ENCODE measurements at places on chromosomes 2 and 18.

DNA sequence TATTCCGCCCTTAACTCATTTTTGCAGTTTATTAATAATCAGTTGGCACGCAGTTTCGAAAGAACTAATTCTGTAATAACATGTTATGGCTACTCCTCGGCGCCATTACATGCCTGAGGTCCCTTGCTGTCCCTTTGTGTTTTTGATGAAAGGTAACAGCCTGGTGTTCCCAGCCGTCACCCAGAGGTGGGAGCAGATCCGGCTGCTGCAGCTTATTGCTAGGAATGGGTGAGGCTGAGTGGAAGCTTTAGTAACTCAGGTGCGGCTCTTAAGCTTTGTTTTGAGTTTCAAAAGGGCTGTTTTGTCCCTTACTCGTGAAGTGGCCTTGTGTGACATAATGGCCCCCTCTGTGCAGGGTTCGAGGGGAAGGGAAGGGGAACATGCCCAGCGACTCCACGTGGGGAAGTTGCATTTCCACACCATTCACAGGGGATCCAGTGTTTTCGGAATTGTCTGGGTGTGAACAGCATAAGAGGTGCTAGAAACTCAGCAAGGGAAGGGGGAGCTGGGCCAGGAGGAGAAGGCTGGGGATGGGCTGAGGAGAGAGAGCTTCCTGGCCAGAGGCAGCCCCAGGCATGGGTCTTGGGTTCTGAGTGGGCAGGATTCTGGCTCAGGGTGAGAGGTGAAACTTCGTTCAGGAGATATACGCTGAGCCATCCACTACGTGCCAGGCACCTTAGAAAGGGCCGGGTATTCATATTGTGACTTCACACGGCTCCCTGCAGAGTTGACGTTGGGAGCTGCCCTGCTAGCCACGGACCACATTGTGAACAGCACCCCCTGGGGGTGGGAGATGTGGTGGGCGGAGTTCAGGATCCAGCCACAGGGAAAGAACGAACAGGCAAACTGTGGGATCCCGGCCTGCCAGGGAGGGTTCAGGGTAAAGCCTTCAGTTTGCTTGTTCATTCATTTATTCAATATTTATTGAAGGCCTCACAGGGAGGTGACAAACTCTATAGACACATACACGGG is 84.4 kb downstream of the TGOLN2 start:
- DNase-seq, result peak; percentile 43

- DNase-seq, result peak; percentile 39
Observed at GRCh38 chr2:74515981-74516633, 1.9 kb downstream of the TLX2 start.

- no peak for DNase-seq
Observed at GRCh38 chr18:34802959-34803358, 92.9 kb downstream of the DTNA start.

- DNase-seq, result no peak
Observed at GRCh38 chr2:200203381-200203827, 103.1 kb upstream of the SPATS2L start.

GRCh38 chr18:46408334-46408987 is 248.6 kb downstream of the LOXHD1 start:
- no peak for DNase-seq

DNA sequence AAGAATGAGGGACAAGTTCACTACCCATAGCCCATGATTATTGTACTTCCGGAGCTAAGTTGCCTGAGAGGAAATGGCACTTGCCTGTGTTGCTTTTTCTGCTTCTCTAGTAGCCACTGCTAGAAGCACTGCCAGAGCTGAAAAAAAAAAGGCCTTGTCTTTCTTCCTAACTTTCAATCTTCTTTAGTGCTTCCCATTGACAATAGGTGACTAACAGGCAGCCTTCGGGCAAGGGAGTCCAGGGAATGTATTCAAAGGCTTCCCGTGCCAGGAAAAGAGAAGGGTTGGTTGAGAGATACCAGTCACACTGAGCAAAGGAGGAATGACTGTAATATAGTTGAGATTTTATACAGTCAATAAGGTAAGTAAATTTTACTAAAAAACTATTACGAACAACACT is 242.0 kb downstream of the CALCRL start:
- no peak for DNase-seq

DNA sequence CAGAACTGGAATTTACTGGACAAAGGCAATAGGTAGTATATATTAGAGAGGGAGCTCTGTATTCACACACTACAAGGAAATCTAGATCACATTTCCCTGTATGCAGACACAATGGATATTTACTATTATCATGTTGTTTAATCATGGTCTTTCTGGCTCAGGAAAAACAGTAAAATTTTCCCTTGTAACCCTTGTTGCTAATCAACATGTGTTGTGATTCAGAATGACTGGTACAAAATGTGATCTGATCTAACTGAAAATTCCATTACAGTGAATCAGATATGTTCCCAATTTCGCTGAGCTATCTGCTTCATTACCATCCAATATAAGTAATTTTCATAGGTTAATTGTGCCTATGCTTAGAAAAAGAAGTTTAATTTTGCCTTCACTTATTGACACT is 1109.7 kb downstream of the LRP1B start:
- DNase-seq, result no peak

- no peak for DNase-seq
Observed at GRCh38 chr18:12433829-12434540, 26.3 kb downstream of the PRELID3A start.

DNA sequence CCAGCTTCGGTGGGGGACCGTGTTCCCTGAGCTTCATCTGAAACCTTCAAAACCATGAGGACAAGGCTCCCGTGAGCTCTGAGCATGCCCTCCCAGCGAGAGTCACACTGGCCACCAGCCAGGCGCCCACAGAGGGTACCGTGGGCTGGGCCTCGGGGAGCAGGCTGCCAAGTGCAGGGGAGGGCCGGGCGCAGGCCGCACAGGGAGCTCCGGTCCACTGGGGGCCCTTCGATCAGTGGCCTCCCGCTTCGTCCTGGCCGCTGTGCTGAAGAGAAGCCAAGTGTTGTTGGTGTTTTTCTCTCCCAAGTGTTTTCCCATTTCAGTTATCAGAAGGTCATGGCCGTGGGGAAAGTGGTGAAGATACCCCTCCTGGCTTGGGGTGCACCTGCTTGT is 144.4 kb downstream of the PTGR3 start:
- no peak for DNase-seq

- DNase-seq, result no peak
Observed at GRCh38 chr18:4888251-4889040, 308.6 kb downstream of the AKAIN1 start.

DNA sequence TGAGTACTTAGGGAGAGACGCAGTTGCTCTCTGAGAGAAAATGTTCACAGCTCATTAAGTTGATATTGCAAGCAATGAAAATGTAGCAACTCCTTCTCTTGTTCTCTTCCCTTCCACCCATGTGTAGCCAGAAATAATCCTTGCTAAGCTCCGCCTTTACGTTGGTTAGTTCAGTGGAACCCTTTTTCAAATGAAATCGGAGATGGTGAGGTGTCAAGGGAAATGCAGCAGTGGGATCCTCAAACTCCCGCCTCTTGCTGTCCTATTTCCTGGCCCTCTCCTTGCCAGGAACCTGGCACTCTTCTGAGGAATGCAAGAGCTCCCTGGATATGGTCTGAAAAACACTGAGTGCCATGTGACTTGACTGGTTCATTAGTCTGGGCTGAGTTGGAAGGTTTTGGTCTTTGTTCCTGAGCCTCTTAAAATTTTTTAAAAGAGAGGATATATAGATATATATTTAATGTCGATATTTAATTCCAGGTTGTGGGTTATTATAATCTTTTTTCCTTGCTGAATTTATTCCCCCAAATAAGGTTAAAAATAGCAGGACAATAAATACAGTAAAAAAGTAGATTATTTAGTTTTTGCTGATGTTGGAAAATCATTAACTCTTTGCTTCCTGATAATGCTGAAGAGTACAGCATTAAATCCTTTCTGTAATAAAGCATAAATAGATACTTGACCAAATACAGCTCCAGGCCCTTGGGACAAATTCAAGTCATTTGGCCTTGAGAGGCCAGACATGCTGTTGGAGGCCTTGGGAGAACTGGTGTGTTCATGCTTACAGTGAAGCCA is 116.2 kb downstream of the EML6 start:
- DNase-seq, result no peak

DNA sequence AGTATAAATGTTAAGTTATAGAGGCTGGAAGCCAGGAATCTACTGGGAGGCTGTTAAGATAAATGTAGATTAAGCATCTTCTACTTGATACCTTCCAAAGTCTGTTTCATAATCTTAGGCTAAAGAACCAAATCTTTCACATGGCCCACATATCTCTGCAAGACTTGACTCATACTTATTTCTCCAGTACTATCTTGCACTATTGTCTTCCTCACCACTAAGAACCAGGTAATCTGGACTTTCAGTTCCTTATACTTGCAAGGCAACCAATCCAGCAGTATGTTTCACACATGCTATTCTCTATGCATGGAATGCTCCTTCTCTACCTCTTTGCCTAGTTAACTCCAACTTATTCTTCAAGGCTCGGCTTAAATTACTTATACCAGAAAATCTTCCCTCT is 62.2 kb downstream of the RBMS1 start:
- DNase-seq, result no peak

- DNase-seq, result no peak
Observed at GRCh38 chr2:146982393-146982846, 862.4 kb upstream of the ACVR2A start.

- DNase-seq, result no peak
Observed at GRCh38 chr2:71463342-71463654, 9.9 kb downstream of the DYSF start.

- DNase-seq, result no peak
Observed at GRCh38 chr18:26630596-26630995, 82.2 kb upstream of the KCTD1 start.

DNA sequence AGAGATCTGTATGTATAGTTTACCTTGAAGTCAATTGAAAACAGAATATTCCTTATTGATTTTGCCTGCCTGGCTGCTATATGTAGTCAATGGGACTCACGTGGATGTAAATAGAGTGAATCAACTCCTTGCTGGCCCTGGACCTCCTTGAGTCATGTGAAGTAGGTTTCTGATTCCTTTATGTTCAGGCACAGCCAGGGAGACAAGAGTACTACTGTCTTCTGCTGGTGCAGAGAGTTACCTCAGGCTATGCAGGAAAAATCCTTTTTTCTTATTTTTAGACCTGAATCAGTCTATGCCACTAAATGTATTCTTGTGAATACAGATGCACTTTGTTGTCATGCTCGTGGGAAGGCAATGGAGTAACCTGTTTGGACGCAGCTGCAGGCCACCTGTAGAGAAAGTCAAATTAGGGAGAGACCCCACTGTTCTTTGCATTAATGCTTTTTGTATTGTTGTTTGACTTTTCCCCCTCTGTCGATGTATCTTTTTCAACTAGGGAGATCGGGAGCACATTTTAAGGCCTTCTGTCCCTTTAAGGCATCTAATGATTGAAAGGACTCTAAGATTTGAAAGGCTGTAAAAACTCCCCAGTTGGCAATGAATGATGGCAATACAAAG is 473.9 kb downstream of the ARHGAP15 start:
- no peak for DNase-seq

GRCh38 chr2:111095434-111095833 is 25.3 kb upstream of the BCL2L11 start:
- DNase-seq, result no peak

DNA sequence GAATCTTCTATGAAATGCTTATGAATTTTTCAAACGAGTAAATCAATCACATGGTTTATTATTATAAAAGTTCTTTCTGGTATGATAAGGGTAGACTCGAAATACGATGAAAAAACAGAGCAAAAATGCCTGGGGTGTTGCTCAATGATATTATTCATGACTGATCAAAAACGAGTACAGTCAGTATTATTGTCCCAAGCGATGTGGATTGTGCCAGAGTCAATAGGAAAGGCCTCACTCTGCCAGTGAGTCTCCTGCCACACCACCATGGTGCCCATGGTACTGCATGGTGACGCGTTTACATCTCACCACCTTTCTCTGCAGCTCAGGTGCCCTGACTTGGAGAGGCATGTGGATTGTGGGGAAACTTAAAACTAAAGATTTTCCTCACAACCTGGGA is 58.5 kb downstream of the KCTD1 start:
- no peak for DNase-seq

- DNase-seq, result no peak
Observed at GRCh38 chr2:107259408-107260195, 373.6 kb upstream of the ST6GAL2 start.

DNA sequence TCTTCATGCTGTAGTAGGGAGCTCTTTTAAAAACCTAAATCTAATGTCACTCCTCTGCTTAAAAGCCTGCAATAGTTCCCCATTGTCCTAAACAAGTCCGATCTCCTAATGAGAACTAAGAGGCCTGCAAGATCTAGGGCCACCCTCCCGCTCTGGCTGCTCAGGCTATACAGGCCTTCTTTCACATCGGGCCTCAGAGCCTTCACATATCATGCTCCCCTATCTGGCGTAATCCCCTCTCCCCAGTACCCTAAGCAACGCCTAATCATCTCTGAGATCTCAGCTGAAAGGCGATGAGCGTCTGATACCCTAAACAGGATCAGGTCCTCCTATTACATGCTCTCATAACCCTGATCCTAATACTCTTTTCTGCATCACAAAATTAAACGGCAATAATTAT is 1.9 kb downstream of the MAP4K3 start:
- DNase-seq, result peak; percentile 4

- no peak for DNase-seq
Observed at GRCh38 chr2:239321596-239322415, 79.0 kb downstream of the HDAC4 start.

DNA sequence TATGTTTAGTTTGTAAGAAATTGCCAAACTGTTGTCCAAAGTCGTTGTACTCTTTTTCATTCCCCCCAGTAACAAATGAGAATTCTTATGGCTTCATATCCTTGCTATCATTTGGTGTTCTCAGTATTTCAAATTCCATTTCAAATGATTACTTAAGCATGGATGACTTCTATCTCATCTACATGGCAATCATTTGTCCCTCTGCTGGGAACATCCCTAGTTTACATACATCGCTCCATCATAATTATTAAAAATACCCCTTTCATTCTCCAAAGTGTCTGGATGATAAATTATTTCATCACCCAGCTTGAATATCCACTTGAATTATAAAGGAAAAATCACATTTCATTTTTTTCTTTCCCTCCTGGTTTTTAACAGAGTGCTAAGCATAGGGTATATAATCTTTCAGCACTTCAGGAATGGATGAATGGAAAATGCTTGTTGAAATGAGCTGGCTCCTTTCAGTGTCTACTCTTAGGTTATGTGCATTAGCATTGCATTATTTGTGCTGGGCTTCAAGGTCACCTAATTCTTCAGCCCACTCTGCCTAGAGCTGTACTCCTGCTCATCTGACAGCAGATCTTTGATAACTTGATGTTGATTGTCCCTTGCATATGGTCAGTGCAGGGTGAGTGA is 33.1 kb downstream of the XIRP2 start:
- DNase-seq, result no peak
